C1 segment of cervical spinal cord (tissue), 14 donors: ENCODE measurements at places on chromosomes 12 and 14.

DNA sequence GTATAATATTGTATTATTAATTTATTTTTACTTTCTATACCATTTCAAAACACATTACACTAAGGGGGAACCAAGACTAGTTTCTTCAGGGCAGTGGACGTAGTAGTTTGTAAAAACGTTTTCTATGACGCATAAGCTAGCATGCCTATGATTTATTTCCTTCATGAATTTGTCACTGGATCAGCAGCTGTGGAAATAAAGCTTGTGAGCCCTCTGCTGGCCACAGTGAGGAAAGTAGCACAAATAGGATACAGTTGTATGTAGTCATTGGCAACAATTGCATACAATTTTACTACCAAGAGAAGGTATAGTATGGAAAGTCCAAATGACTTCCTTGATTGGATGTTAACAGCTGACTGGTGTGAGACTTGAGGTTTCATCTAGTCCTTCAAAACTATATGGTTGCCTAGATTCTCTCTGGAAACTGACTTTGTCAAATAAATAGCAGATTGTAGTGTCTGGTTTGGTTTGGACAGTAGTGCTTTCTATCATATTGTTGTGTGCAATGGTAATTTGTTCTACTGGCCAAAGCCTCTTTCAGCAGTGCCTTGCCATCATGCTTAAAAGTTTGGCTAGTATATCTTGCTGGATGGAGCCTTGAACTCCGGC lies 24.3 kb upstream of the PLEKHD1 start:
- DNase-seq = no peak

- DNase-seq = no peak
These were observed 615.2 kb downstream of the RPS29 start for GRCh38 chr14:48970943-48971342.

DNA sequence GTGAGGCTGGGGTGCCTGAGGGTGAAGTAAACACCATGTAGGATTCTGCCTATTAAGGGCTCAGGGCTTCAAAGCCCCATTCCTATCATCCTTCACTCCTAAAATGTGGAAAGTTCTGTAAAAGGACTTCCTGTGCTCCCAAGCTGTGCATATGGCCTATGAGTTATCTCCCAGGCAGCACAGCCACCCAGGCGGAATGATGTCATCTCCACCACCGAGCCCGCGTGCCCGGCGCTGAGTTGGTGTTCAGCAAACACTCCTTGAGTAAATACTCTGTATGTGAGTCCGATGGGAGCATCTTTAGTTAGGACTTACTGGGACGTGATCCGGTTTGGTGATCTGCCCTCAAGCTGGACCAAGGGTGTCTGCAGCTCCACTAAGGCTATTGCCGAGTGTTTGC lies 437.3 kb downstream of the MED13L start:
- no peak for DNase-seq

DNA sequence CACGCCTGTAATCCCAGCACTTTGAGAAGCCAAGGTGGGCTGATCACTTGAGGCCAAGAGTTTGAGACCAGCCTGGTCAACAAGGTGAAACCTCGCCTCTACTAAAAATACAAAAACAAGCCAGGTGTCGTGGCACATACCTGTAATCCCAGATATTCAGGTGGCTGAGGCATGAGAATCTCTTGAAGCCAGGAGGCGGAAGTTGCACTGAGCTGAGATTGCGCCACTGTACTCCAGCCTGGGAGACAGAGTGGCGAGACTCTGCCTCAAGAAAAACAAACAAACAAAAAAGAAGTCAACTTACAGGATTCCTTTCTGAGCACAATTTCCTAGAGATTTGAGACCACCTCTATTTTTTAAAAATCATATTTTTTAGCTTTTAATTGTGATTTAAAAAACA lies 45.3 kb downstream of the DGLUCY start:
- no peak for DNase-seq

DNA sequence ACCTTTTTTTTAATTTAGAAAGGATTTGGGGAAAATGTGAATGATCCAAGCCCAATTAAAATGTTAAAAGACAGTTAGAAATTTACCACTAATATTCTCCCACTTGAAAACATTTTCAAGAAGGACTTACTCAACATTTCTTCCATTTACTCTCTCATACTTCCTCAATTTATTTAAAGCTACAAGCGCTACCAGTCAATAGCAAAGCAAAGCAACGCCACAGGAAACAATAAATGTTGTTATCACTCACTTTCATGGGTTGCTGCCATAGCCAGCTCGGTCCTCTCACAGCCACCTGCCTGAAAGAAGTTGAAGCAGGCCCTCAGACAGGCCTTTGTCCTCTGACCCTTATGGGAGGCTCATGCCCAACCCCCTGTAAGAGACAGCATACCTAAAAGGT lies 6.0 kb upstream of the SOS2 start:
- no peak for DNase-seq

- DNase-seq = no peak
These were observed 59.7 kb upstream of the GPHB5 start for GRCh38 chr14:63378444-63378843.

- DNase-seq = peak; percentile 49
These were observed 702 bp downstream of the FAM222A start for GRCh38 chr12:109714141-109714912.

GRCh38 chr12:132620113-132620898 lies 1.7 kb downstream of the P2RX2 start:
- DNase-seq = no peak

DNA sequence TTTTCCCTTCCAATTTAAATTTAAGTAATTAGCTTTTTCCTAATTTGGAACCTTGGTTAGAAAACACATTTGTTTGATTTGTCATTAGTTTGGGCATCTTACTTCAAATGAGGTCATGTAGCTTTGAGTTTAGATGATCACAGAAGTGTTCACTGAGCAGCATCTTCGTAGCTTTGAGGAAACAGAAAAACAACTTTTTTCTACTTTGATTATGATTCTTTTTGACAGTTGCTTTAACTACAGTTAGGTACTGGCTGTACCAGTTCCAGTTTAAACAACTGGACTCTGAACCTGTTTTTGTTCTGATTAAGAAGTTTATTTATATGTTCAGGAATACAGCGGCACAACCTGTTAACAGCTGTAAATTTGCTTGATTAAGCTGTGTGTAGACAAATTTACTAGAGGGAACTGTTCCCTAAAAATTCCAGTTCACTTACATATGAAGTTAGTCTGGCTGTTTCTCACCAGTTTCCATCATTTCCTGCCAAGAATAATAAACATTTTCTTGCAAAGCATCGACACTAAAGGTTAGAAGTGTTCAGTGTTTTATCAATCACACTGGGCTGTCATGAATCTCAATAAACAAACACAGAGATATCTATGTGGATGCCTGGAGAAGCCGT lies 191.9 kb downstream of the RAD51B start:
- DNase-seq = no peak

DNA sequence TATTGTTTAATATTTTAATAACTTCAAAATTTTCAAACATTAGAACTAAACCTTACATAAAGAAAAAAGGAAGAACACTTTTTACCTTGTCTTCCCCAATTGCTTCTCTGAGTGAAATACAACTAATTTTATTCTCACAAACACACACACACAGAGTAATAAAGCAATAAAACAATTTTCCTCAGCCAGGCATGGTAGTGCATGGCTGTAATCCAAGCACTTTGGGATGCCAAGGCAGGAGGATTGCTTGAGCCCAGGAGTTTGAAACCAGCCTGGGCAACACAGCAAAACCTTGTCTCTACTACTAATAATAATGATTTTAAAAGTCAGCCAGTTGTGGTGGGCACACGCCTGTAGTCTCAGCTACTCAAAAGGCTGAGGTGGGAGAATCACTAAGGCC lies 13.1 kb downstream of the PPP1R12A start:
- DNase-seq = no peak

DNA sequence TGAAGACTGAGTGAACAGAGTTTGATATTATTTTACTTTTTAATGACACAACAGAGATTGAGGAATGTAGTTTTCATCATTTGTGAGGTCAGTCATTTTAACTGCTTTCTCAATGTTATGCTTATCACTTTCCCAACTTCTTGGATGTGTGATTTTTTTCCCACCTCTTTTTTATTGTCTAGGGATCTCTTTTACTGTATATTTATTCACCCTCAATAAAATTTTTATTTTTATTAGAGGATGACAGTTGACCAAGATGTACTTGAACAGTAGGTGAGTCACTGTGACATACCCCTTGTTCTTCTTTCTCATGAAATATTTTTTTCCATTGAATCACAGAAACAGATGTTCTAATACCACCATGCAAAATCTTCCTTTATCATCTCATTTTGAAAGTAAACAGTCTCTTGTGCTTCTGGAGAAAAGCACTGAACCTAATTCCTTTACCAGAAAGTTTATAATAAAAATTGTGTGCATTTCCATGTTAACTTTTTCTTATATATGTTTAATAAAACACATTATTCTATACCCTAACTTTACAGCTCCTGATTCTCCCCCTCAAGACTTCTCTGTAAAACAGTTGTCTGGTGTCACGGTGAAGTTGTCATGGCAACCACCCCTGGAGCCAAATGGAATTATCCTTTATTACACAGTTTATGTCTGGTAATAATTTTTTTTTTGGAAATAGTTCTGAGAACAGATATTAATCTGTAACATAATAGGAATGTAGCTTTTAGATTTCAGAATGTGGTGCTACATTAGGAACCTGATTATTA lies 65.9 kb downstream of the PTPRQ start:
- DNase-seq = no peak

DNA sequence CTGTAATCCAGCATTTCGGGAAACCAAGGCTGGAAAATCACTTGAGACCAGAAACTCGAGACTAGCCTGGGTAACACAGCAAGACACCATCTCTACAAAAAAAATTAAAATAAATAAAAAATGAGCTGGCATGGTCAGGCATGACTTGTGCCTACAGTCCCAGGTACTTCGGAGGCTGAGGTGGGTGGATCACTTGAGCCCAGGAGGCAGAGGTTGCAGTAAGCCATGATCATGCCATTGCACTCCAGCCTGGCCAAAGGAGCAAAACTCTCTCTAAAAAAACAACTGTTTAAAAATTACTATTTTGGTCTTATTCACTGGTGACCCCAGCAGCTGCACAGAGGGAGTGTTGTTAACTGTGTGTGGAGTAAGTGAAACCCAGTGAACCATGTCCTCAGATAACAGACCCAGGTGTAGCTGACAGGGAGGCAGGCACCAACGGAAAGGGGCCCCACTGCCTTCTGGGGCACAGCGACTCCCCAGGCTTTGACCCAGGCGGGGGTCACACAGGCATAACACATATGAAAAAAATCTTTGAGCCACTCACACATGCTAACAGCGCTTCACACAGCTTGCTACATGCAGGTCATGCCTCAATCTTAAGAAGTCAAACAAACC lies 12.1 kb downstream of the DDX54 start:
- DNase-seq = no peak

GRCh38 chr14:44961151-44961553 lies 595 bp downstream of the KLHL28 start:
- DNase-seq = peak; percentile 26

DNA sequence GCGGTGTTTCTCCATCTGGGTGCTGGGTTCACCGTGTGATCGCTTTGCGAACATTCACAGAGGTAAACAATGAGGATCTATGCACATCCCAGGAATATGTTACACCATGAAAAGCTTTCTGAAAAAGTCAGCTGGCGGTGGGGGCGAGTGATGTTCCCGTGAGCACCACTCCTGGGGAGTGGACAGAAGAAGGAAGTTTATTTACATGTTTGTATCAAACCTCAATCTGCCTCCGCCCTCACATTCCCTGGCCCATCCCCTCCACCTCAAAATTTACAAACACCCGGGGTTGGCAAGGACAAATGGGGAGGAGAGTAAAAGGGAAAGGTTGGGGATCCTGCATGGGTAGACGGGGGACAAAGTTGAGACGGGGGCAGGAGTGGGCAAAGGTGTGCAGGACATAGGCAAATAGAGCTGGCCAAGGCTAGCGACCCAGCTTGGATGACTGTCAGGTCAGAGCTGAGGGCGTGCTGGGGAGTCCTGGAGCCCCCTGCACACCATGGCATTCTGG lies 6.9 kb downstream of the TNFRSF1A start:
- no peak for DNase-seq

DNA sequence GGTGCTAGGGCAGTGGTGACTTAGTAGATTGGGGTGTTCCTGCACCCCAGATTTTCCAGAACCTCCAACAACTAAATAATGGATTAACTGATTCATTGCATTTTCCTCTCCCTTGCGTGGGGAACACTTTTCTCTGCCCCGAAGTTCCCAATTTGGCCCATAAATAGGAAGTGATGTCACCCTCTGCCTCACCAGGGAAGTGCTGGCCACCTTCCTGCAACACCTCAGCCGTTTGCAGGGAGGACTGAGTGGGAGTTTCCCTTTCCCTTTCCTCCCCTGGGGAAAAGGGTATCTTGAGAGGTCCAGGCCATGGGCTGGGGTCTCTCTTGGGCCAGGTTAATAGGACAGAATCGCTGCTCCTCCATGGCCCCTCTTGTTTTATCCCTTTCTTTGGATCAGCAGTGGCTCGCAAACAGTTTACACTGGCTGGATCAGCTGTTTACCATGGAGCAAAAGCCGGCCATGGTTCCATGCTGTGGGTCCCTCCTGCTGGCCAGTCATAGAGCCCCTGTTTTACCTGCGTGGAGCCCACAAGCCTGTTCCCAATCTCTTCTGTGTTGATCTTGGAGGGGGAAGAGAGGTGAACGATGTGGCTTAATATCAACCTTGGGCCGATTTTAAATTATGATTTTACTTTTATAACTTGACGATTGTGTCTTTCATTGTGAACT lies 91.6 kb upstream of the VRK1 start:
- DNase-seq = no peak

DNA sequence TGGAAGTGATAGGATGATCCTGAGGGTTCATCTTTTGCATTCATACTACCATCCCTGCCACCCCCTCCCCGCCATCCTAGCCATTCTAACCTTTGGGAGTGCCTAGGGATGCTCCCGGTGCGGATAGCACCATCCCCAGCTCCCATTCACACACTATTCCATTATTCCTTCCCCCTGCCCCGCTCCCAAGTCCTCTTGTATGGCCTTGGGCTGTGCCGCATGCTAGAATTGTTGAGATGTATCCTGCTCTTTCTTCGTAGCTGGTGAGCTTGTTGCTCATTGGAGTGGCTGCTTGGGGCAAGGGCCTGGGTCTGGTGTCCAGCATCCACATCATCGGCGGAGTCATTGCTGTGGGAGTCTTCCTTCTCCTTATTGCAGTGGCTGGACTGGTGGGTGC lies 644 bp downstream of the TSPAN31 start:
- no peak for DNase-seq
